ENCODE measurements at places on chromosomes 4 and X. TPM values are rescaled to one million over a fixed set of nuclear protein-coding genes. Genes with fewer than 3 reads are reported as not detected.

Gene GLRB
- total RNA-seq: 0.33 TPM

Gene OPRPN
- total RNA-seq: not detected

Gene MBNL3
- total RNA-seq: 3.9 TPM

Gene IL2RG
- total RNA-seq: not detected

Gene ADRA2C
- total RNA-seq: 0.39 TPM

Gene EFHC2
- not detected for total RNA-seq

Gene CXorf38
- total RNA-seq: 8.1 TPM

Gene SMR3B
- total RNA-seq: not detected

Gene GABRE
- total RNA-seq: 11.0 TPM

Gene TXK
- not detected for total RNA-seq

Gene SSX4
- not detected for total RNA-seq

Gene SLC39A8
- total RNA-seq: 30.2 TPM

Gene CTAG2
- 0.39 TPM for total RNA-seq

Gene SLC34A2
- total RNA-seq: not detected

Gene HELT
- total RNA-seq: not detected

Gene ANKRD50
- total RNA-seq: 33.3 TPM

Gene BTC
- total RNA-seq: not detected

Gene CENPVL1
- total RNA-seq: not detected

Gene TRAPPC2
- total RNA-seq: 18.7 TPM

Gene CT45A1
- total RNA-seq: not detected

Gene DRD5
- total RNA-seq: not detected

Gene MAOA
- total RNA-seq: 50.3 TPM

Gene P2RY10
- not detected for total RNA-seq

Gene L1CAM
- total RNA-seq: 0.39 TPM

Gene STS
- total RNA-seq: 1.6 TPM

Gene PIR
- 2.0 TPM for total RNA-seq

Gene PPP2R2C
- total RNA-seq: 0.65 TPM

Measured in placental epithelial cell (primary cell).